Activated CD4-positive, alpha-beta T cell treated with anti-CD3 and anti-CD28 coated beads, Interleukin-2, Interleukin-6, amounts not matched to agents 100 ng/mL and 50 ng/mL, durations not matched to agents 16 hours and 8 hours (primary cell): ENCODE measurements at places on chromosomes 16 and 17.
A peak's percentile ranks its signal among the peaks of the same experiment; 100 is the strongest.

DNA sequence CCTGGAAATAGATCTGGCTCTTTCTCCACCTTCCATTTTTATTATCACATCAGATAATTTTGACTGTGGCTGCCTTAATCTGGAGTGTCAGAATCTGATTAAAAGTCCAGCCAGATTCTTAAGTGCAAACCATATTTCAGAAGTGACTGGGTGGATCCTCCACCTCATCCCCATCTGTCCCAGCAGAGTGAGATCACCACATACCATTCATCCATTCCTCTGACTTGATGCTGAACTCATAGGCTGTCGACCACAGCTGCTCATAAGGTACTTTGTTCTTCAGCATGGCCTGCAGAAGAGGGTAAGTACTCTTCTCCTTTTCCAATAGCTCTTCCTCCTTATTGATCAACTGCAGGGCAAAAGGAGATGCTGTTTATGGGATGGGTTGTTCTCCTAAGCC, 53.5 kb downstream of the DNAH3 start:
- no peak for DNase-seq

DNA sequence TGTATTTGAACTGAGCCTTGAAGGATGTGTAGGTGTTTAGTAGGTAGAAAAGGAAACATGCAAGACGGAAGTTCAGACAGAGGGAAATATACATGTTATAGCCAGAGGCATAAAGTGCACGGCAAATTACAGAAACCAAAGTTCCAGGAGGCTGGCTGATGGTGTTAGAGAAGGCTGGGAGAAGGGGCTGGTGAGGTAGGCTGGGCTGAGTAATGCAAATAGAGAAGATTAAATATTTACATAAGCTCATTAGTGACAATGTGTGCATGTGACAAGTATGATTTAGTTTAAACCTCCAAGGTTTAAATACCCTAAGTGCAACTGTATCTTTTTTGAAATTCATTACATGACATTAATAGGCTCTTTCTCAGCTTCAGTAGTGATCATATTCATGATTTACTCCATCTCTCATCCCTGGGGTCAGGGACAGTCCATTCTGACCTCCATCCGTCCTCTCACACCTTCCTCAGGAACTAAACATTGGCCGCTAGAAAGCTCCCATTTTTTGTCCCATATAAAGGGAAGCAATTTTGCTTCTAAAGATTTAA, 399.8 kb upstream of the SALL1 start:
- DNase-seq: no peak

DNA sequence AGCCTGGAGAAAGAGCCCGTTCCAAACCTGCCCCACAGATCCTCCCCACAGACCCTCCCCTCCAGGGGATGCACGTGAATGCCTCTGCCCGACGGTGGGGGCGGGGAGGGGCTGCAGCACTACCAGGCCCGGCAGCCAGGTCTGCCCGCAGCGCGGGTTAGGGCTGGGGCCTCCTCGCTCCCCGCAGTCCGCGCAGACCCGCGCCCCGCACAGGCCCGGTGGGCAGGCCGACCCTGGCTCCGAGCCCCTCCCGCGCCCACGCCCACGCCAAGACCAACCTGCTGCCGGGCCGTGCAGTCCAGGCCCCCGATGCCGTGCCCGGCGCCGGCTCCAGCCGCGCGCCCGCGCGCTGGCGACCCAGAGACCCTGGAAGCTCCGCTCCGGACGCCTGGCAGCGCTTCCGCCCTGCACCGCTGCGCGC, at the start of gene RPUSD1:
RPUSD1 (minus strand) TSS at position 404 of the 421 bp plus-strand sequence. CDS start 644 bp downstream, outside the sequence.
- peak; percentile 18 for DNase-seq

GRCh38 chr16:68411086-68411485, 37.2 kb downstream of the SMPD3 start:
- no peak for DNase-seq

DNA sequence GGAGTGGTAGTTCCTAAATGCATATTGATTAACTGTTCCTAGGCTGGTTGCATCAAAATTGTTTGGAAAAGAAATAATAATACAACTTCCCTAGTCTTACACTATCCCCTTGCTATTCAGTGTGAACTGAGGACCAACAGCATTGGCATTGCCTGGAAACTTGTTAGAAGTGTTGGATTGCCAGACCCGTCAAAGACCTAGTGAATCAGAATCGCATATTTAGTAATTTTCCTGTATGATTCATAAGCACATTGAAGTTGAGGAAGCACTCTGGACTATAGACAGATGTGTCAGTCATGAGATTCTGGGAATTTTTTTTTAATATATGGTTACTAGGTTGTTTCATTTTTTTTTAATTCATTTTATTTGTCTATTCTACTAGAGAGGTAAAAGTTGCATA, 34.7 kb upstream of the KCNJ16 start:
- peak; percentile 1 for DNase-seq

DNA sequence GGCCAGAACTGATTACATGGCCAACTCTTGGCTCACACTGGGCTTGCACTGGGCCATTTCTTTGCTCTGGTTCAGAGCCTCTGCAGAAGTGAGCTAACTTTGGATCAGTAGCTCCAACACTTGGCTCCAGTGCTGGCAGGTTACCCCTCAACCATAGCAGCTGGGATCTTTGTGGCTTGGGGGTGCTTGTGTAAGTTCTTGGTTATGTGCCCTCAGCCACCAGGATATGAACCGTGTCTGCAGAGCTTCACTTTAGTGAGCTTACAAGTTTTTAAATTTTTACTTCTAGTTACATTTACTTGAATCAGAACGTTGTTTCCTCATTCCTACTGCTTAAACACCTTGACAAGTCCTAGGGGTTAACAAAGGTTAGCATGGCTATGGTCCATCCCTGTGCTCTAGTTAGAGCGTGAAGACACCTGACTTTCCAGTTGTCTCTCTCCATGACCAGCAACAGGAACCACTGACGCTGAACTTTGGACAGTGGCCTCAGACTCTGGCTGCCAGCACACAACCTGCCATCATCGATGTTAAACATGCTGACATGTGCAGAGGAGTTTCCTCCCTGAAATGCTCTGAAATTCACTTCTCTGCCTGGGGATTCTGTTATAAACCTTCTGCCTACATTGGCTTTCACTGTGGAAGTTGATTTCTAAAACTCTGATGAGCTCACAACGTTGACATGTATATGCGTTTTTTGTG, 4.1 kb downstream of the PDF start:
- DNase-seq: no peak

GRCh38 chr16:8721336-8722024, 47.1 kb downstream of the ABAT start:
- no peak for DNase-seq

GRCh38 chr16:495127-495748, 32.3 kb upstream of the CAPN15 start:
- DNase-seq: peak; percentile 32
